ENCODE measurements at places on chromosomes 11 and 22.
A peak's percentile ranks its signal among the peaks of the same experiment; 100 is the strongest.

DNA sequence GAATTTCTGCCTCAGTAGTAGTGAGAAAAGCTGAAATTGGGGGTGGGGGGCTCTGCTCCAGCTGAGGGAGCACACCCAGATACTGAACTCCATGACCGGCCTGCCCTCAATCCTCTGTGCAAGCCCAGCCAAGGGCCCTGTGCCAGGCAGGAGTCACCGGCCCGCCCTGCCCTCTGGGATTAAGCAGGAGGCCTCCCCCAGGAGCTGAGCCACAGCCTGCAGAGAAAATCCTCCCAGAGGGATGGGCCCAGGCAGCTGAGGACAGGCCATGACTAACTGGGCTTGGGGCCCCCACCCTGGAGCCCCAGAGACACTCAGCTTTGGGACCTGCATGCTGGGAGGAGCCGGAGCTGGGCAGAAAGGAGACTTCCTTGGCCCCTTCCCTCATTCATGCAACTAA lies 48.8 kb downstream of the MN1 start:
- DNase-seq: no peak

GRCh38 chr22:35318346-35319215 lies 18.9 kb downstream of the TOM1 start:
- no peak for DNase-seq

DNA sequence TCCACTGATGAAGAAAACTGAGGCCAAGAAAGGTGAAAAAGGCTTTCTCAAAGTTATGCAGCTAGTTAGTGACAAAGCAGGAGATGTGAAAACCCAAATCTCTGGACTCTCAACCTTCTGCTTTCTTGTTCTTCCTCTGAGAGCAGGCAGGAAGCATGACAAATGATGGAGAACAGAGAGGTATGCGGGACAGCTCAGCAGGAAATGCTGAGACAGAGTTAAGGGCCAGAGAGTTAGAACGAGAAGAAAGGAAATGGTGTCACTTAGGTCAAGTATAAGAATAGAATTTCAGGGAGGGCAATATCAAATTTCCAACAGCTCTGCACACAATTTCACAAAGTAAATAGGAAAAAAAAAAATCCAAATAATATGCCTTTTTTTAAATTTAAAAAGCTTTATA lies 67.6 kb upstream of the ARHGAP42 start:
- DNase-seq: no peak

DNA sequence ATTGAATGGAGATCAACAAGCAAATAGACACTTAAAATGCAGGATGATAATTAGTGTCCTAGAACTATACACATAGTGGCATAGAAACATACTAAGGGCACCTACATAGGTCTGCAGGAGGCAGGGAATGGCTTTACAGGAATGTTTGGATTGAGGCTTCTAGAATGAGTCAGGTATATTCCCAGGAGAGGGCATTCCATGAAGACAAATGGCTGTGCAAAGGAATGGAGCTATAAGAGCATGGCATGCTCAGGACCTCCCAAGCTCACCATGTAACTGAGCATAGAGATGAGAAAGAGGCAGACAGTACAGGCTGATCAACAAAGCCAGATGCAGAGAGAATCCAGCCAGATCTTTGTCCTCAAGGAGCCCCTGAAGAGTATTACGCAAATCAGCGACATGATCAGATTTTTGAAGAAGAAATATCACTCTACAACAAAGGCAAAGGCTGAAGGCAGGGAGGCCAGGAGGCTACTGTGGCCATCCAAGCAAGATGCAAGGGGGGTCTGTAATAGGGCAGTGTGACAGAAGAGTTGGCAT lies 211.1 kb upstream of the MTNR1B start:
- DNase-seq: no peak

GRCh38 chr11:104510169-104510568 lies 346.2 kb upstream of the PDGFD start:
- DNase-seq: no peak

- peak; percentile 27 for DNase-seq
Observed at GRCh38 chr22:23591201-23591791, 11.2 kb upstream of the IGLL1 start.

GRCh38 chr22:38314933-38315822 lies 2.1 kb downstream of the CSNK1E start:
- no peak for DNase-seq

DNA sequence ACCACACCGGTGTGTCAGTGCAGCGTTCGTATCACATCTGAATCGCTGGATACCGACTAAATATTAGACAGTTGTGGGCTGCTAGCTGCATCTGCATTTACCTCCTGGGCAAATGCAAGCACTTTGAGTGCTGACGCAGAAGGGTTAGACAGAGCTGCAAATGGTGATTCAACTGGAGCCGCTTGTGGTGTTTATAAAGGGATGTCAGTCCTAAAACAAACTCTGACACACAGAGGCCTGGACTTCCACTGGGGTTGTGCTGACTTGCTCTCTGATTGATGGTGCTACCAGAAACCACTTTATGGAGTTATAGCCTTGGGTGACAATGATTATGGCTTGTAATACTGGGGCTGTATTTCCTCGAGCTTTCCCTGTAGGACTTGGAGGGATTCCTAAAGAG lies 374.4 kb downstream of the NTM start:
- no peak for DNase-seq

DNA sequence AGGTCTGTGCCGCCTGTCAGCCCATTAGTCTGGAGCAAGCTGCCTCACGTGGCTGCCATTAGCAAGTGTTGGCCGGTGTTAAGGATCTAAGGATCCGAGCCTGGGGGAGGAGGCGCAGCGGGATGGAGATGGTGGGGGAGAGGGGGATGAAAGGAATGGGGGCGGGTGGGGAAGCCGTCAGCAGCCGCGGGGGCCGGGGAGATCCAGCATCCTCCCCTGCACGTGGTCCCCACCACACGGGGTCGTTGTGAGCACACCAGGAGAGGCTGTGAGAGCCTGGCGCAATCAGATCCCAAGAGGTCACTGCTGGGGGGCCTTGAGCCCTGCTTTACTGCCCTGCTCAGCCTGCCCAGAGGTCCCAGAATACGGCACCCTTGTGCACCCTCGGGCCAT lies 7.3 kb downstream of the CABP7 start:
- DNase-seq: no peak

DNA sequence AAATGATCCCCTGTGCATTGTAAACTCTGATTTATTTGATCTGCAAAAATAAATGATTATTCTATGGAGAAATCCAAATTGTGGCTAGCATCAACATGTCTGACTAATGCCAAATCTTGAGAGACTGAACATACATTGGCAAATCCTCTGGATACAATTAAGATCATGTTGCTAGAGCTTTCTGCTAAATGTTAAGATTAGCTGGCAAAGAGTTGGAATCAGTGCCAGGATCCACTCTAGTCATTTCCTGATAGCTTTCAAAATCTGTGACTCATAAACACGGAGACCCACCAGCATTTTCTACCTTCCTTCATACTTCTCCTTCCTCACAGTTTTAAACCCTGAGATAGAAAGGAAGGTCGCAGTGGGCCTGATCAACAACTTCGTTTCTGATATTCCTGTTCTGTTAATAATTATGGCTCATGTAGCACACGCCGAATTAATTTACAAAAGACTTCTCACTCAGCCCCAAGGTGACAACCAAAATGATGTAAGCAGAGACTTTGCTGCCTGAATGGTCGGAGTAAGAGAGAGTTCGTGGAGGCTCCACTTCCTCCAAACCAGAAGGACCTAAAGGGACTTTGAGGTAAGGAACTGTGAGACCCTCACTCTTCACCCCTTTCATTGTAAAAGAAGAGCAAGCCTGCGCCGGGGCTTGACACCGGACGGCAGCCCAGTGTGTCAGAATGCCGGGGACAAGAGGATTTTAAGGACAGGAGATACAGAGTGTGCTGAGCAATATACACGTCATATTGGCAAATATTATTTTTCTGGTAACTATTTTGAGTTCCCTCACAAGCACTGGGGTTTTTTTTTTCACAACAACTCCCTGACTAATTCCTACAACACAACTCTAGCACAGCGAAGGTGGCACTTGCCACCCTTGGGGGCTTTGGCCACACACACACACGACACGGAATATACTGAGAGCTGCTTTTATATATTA lies 42.0 kb downstream of the SERPINH1 start:
- DNase-seq: no peak

DNA sequence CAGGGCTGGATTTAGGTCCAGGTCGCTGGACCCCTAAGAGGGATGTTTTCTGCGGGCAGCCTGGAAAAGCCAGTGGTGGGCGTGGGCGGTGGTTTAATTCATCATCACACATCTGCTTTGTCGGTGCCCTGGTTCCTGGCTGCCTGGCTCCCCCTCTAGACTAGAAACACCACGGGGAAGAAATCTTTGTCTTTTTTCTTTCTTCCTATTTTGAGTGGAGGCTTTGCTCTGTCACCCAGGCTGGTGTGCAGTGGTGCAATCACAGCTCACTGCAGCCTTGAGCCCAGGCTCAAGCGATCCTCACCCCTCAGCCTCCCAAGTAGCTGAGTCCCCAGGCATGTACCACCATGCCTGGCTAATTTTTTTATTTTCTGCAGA lies 86.6 kb upstream of the LINC01488 start:
- DNase-seq: no peak

- DNase-seq: no peak
Observed at GRCh38 chr11:111001081-111001430, 244.5 kb upstream of the POU2AF2 start.

DNA sequence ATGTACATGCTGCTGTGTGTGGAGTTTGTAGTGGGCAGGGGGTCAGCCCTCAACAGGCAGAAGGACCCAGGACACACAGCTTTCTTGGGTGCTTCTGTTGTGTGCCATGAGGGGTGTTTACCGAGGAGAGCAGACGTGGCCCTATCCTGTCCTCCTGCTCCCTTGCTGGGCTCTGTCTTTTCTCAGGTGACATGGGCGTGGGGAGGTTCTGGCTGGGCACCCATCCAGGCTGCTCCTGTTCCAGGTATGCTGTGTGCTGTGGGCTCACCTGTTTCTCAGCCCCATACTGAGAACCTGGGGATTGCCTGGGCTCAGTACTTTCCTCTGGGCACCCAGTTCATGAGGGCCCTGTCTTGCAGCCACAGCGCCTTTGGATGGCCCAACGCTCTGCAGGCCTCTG lies 23.3 kb downstream of the MICALL1 start:
- DNase-seq: no peak

- DNase-seq: no peak
Observed at GRCh38 chr11:76280151-76280881, 74.0 kb upstream of the WNT11 start.

DNA sequence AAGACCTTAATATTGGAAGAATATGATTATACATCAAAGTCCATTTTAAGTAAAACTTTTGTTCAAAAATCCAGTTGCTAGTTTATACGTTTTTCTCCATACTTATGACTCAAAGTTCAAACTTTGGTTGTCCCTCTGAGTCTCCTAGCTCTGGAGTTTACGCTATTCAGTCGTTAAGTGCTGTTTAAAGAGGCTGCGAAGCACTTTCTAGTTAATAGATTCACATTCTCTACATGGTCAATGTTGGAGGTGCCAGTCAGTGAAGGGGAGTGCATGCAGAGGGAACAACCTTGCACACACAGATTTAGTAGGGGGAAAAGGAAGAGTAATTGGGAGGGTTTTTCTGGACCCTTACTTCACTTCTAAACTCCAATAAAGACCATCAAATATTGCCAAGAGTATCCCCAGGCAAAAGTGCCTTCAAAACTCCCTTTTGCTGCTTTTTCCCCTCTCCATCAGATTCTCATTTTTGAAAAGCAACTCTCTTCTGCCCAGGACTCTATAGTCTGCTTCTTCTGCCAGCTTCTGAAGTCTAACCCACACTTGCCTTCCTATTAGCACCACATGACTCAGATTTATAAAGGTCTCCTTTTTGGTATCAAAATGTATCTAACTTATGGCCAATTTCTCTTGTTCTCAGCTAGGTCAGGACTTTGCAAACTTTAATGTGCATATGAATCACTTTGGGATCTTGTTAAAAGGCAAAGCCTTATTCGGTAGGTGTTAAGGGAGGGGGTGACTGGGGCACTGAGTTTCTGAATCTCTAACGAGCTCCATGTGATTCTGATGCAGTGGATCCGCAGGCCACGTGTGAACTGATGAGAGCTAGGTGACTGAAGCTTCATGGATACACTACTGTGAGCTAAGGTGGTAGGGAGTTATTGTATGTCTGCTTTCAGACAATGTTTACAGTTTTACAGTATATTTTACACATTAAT lies 96.2 kb upstream of the MTMR2 start:
- DNase-seq: no peak

DNA sequence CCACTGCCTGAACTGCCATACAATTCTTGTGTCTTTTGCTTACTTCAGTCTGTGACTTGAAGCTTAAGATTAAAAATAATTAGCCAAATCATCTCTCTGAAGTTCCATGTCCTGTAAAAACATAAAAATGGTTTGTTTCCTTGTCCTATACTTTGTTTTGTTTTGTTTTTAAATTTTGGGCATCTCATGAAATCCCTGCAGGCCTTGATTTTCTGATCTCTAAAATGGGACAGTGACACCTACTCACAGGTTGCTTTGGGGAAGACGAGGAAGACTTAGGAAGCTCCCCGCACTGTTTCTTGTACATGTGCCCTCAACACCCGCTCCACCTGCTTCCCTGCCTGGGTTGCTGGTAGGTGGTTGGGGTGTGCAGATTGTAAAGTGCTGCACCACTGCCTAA lies 38.9 kb downstream of the TSPAN18 start:
- no peak for DNase-seq

GRCh38 chr11:45803971-45804760 lies 783 bp upstream of the SLC35C1 start:
- peak; percentile 36 for DNase-seq

DNA sequence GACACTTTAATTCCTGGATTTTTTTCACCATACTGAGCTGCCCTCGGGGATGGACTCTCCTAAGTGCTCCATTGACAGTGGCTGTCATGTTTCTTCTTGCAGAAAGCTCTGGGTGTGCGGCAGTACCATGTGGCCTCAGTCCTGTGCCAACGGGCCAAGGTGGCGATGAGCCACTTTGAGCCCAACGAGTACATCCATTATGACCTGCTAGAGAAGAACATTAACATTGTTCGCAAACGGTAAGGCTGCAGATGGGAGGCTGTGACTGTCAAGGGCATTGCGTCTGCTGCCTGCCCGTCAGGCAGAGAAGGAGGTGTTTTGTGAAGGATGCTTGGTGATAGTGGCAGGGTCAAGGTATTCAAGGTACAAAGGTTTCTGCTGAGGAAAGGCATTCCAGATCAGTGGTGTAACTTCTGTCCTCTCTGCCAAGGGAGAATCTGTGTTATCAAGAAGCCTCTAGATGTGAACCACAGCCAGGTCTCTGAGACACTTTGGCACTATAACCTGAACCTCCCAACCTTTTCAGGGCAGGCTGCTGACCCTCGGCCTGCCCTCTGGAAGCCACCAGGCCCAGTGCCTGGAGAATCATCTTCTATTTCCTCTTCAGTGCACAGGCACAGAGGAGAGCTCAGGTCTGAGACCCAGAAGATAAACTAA lies 30.8 kb downstream of the ACO2 start:
- no peak for DNase-seq

- no peak for DNase-seq
Observed at GRCh38 chr11:94791216-94791889, 23.2 kb downstream of the AMOTL1 start.

GRCh38 chr11:85709941-85710702 lies 24.1 kb upstream of the CCDC89 start:
- DNase-seq: no peak

GRCh38 chr11:128970598-128971190 lies 28.0 kb upstream of the TP53AIP1 start:
- no peak for DNase-seq

- DNase-seq: no peak
Observed at GRCh38 chr11:128767591-128768001, 73.7 kb downstream of the FLI1 start.

- no peak for DNase-seq
Observed at GRCh38 chr11:2663506-2663905, 36.3 kb downstream of the KCNQ1OT1 start.

Data from stimulated activated CD4-positive, alpha-beta T cell treated with anti-CD3 and anti-CD28 coated beads, Interleukin-15, amount 100 ng/mL, for 48 hours (primary cell).